Bladder microvascular endothelial cell (primary cell): ENCODE measurements at places on chromosomes 11 and 22. TPM values are rescaled to one million over a fixed set of nuclear protein-coding genes. Genes with fewer than 3 reads are reported as not detected.

RFPL2 gene
- not detected in 2 replicates for total RNA-seq

ANO3 gene
- under 0.01 TPM in 1 of 2 replicates, not detected in the other for total RNA-seq

MYOD1 gene
- not detected in 2 replicates for total RNA-seq

PTPN5 gene
- total RNA-seq: not detected in 2 replicates

HEPN1 gene
- 1.2 TPM in 1 of 2 replicates, not detected in the other for total RNA-seq

POU2AF2 gene
- total RNA-seq: not detected in 2 replicates

RTN4RL2 gene
- 0.19 TPM in 1 of 2 replicates, not detected in the other for total RNA-seq

VPS51 gene
- 199 and 268 TPM in 2 replicates for total RNA-seq

MN1 gene
- 0.32 and 0.38 TPM in 2 replicates for total RNA-seq

PHOX2A gene
- not detected in 2 replicates for total RNA-seq

CPT1B gene
- 6.8 and 20.2 TPM in 2 replicates for total RNA-seq

PDXP gene
- 4.9 and 8.4 TPM in 2 replicates for total RNA-seq

IGF2 gene
- 6.3 and 19.1 TPM in 2 replicates for total RNA-seq

PANX3 gene
- not detected in 2 replicates for total RNA-seq
